ENCODE measurements at places on chromosomes 1 and 21.

DNA sequence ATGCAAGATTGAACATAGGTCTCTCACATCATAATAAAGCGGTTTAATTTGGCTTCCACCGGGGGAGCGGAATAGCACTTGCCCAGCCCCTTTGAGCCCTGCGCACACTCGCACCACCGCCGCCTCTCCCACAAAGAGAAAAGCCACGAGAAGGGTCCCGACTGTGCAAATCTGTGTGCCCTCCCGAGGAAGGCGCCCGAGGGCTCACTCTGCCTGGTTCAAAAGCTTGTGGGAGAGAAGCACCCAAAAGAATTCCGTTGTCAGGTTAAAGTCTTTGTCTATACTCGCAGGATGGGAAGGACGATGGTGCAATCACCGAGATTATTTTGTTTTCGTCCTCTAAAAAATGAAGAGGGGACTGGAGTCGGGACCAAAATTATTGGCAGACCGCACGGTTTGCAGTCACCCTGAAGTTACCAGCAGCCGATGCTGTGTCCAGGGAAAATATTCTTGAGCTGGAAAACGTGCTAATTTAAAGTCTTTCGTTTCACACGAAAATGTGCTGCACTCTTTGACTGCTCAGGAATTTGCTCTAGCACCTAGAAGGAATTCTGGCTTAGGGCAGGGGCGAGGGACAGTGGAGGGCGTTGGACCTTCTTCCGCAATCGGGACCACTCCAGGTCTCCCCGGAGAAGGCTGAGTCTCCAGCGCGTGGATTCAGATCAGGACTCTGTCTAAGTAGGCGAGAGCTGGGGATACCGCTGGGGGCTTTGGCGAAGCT lies 6.6 kb upstream of the SIM2 start:
- no peak for DNase-seq

DNA sequence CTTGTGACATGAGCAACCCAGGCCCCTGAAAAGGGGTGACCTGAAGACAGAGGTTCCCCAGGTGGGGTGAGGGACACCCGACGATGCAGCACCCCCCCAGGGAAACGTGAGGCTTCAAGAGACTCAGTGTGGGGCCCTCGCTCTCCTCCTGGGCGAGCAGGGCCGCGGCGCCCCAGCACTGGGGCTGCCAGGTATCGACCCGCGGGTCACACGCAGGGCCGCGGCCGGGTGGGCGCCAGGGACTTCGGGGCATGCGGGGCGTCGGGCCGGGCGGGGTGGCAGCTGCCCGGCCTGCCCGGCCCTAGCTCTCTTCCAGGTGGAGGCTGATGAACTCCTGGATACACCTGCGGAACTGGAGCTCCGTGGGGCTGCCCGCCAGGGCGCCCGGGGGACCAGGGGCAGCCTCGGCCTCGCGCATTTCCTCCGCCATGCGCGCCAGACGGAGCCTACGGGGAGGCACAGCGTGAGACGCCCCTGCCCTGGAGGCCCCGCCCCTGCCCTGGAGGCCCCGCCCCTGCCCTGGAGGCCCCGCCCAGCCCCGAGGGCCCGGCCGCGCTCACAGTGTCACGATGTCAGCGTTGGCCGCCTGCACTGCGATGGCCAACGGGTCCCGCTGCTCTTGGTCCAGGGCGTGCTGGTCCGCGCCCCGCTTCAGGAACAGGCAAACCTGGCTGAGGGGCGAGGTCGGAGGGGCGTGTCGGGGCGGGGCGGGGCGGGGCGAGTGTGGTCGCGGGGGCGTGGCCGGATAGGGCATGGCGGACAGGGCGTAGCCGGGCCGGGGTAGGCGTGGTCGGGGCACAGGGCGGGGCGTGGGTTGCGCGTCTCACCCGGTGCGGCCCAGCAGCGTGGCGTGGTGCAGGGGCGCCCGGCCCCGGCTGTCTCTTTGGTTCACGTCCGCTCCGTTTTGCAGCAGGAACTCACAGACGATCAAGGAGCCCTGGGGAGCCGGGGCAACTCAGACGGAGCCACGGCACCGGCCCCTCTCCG lies 13.3 kb downstream of the SCNN1D start:
- no peak for DNase-seq

DNA sequence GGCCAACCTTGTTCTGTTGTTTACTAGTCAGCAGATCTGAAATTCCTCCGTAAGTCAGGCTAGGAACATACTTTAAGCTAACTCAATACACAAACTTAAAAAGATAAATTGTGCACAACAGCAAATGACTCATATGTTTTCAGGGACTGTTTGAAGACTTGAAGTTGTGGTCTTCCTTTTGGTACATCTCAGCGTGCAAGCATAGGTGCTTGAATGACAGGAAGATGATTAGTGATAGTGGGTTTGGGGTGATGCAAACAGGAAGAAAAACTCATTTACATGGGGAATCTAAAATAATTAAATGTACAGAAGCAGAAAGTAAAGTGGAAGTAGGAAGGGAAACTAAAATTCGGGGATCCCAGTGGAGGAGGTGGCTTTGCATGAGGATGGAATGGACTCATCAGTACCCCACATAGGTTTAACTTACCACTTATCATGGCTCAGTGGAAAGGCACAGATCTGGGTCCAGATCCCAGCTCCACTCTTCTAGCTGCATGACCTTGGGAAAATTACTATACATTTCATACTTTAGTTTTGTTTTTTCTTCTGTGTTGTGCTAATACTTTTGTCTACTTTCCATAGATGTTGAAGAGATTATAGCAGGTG lies 122.3 kb downstream of the XCL2 start:
- no peak for DNase-seq

DNA sequence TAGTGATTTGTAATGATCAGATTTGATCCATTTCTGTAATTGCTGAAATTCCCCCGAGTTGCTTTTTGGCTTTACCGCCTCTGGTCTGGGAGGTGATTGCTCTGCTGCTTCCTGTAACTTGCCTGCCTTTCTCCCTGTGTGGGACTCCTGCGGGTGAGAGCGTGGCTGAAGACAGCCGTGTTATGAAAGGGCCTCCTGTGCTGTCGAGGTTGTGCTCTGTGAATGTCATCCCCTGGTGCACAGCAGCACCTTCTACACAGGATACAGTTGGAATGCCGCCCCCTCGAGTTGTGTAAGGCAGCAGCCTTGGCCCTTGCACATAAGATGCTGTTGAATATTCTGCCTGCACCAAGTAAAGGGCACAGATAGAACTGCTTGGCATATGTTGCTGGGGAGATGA lies 5.9 kb downstream of the SOD1 start:
- no peak for DNase-seq

- no peak for DNase-seq
Observed at GRCh38 chr1:247386217-247386616, 29.8 kb upstream of the NLRP3 start.

- peak; percentile 72 for DNase-seq
Observed at GRCh38 chr1:25232866-25233784, 823 bp upstream of the SYF2 start.

- DNase-seq, result no peak
Observed at GRCh38 chr1:218025454-218025853, 259.6 kb upstream of the RRP15 start.

GRCh38 chr1:6082430-6082971 lies 36.8 kb downstream of the KCNAB2 start:
- peak; percentile 47 for DNase-seq

DNA sequence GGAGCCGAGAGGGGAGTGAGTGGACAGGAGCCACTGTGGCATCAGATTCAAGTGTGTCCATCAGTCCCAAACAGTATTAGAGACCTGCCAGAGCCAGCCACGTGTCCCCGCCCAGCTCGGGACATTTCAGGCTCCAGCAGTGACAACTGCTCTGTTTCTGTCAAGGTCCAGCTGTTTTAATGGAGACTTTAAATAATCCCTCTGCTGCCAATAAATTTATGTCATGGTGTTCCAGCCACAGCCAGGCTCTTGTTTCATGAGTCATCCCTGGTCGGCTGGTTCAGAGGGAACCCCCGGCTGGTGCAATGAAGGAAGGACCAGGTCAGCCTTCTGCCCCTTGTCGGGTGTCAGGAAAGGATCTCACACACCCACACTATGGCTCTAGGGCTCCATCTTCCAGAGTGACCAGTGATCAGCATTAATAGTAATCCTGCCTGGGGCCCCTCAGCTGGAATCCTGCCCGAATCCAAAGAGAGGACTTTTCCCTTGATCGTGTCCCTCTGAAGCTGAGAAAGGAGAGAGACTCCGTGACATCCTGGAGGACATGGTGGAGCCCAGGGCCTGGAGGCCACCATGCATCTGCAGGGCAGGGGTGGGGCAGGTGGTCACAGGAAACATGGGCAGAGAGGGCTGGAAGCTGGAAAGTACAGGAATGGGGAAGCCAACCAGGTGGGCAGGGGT lies 197.3 kb downstream of the MATN1 start:
- DNase-seq, result no peak

- no peak for DNase-seq
Observed at GRCh38 chr21:33949516-33950430, 34.2 kb upstream of the ATP5PO start.

DNA sequence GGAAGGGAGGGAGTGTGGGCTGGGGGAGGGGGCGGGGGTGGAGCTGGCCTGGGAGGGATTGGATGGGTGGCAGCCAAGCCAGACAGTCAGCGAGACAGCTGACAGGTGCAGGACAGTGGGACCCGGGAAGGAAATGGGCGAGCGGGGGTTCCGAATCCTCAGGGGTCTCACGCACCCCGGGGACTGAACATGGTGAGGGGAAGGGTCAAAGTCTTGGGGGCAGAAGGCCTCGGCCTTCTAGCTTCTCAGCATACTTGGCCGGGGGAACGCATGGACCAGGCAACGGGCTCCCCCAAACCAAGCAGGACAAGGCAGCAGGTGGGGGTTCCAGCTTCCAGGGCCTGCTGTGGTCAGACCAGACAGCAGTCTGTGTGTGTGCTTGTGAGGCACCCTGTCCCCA lies 23.1 kb downstream of the CASZ1 start:
- no peak for DNase-seq

GRCh38 chr1:36845802-36846201 lies 188.5 kb downstream of the GRIK3 start:
- DNase-seq, result no peak

GRCh38 chr1:2510366-2511155 lies 15.8 kb downstream of the PANK4 start:
- DNase-seq, result no peak

- DNase-seq, result no peak
Observed at GRCh38 chr21:43354026-43354420, 72.9 kb downstream of the SIK1 start.

DNA sequence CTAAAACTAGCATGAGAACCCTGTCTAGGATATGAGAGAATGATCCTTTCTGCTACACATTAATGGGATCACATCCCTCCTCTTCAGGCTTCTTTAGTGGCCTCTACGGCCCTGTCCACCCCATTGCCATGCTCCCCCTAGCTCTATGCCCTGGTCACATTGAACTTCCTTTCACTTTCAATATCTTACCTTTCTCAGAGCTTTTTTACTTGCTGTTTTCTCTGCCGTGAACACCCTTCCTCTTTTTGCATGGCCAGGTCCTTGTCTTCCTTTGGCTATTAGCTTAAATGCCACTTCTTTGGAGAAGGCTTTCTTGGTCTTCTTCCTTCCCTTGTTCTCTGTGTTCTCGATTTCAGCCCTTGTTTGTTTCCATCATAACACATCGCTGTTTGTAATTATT lies 97.4 kb downstream of the GIPC2 start:
- no peak for DNase-seq

- peak; percentile 72 for DNase-seq
Observed at GRCh38 chr1:150464422-150464826, 22.8 kb upstream of the TARS2 start.

DNA sequence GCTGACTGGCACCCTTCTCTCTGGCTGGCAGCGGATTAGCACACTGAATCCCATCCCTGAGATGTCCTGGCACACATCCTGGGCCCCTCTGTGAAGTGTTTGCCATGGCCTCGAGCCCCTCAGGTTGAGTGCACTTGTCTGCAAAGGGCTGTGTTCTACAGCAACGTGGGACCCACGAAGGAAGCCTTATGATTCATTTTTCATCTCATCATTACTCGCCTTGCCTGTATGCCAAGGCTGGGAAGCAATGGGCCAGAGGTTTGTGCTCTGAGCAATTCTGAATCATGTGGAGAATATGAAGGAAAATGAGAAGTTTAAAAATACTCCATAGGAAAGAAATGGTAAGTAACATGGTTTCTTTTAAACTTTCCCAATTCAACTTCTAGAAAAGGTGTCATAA lies 124.8 kb upstream of the LMO4 start:
- no peak for DNase-seq

- peak; percentile 42 for DNase-seq
Observed at GRCh38 chr1:197924516-197925123, 7.4 kb downstream of the LHX9 start.

DNA sequence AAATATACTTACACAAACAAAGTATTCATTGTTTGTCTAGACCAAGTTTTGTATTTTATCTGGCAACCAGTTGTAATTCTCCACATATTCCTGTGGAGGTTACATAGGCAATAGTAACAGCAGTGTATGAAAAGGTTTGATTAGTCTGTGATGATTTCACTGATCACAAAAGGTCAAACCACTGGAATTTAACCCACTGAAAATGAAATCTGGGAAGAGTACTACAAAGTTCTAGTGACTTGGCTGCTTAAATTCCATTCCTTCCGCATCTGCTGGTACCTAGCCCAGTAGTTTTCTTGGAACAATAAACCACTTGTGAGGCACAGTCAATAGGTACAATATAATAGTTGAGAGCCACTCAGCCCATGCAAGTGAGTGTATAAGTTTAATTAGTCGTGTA lies 205.4 kb downstream of the NFIA start:
- DNase-seq, result no peak

- DNase-seq, result no peak
Observed at GRCh38 chr21:44552681-44553080, 1.4 kb upstream of the KRTAP10-2 start.

DNA sequence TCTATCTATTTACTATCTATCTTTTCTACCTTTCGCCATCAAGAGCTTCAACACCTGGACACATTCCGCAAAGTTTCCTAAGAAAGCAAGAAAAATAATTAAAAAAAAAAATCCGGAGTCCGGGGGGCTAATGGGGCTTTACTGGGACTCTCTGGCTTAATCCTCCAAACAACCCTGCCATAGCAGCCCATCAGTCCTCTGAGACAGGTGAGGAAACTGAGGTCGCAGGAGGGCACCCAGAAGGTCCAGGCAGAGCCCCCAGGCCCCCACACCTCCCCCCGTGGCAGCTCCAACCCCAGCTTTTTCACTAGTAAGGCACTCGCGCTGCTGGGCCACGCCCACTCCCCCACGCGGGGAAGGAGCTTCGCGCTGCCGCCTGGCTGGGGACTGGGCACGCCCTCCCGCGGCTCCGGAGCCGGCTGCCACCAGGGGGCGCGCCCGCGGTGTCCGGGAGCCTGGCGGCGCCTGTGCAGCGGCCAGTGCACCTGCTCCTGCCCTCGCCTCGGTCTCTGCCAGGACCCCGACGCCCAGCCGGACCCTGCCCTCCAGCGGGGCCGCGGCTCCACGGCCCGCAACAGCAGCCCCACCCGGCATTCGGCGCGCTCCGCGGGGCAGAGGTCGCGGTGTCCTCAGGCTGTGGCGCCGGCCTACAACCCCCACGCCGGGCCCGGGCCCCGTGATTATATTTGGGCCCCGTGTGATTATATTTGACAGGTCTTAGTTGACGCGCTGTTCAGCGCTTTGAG lies 54.1 kb upstream of the SAMD11 start:
- DNase-seq, result peak; percentile 53

- no peak for DNase-seq
Observed at GRCh38 chr1:187074445-187075048, 245.8 kb downstream of the PLA2G4A start.
